ENCODE measurements at places on chromosomes 6 and 20. TPM values are rescaled to one million over a fixed set of nuclear protein-coding genes. Genes with fewer than 3 reads are reported as not detected.

The ARMC2 gene
- total RNA-seq: 22.5 TPM

DNA sequence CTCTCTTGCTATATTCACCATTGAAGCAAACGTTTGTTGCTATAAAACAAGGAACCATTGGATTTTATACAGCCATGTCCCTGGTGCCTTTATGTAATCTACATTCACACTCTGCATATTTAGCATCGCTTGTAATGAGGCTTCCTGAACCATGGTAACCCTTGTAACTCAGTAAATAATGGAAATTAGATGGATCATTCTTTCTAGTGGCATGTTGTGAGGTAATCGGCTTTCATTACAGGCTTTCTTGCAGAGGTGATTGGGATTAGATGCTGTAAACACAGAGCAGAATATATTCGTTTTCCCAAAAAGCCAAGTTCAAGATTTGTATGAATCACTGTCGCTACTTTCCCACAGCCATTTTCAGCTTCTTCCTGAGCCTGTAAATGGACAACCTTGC, 36.1 kb downstream of the SMPDL3A start:
- no peak for DNase-seq

The TNF gene
- total RNA-seq: 3.2 TPM

The KLC4 gene
- total RNA-seq: 33.5 TPM

The PRDM1 gene
- 4.1 TPM for total RNA-seq

DNA sequence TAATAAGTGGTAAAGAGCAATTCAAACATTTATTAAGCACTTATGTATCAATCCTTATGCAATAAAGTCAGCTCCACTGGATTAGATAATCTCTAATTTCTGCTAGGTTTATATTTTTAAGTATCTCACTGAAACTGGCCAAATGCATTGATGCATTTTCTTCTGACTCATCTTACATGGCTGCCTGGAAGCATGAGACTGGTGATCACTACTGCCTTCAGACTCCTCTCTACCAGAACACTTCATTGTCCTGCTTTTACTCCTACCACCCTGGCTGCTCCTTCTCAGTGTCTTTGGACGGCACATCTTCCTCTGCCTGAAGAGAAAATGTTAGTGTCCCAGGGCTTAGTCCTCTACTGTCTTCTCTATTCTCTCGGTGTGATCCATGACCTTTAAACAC, 7.4 kb downstream of the CEP85L start:
- no peak for DNase-seq

GRCh38 chr6:53796451-53796780, 1.6 kb downstream of the LRRC1 start:
- DNase-seq: no peak

- no peak for DNase-seq
Observed at GRCh38 chr20:25321991-25322390, 68.6 kb downstream of the ABHD12 start.

GRCh38 chr6:165222315-165223025, 86.9 kb downstream of the C6orf118 start:
- DNase-seq: no peak

GRCh38 chr20:20277894-20278335, 90.0 kb upstream of the INSM1 start:
- no peak for DNase-seq

DNA sequence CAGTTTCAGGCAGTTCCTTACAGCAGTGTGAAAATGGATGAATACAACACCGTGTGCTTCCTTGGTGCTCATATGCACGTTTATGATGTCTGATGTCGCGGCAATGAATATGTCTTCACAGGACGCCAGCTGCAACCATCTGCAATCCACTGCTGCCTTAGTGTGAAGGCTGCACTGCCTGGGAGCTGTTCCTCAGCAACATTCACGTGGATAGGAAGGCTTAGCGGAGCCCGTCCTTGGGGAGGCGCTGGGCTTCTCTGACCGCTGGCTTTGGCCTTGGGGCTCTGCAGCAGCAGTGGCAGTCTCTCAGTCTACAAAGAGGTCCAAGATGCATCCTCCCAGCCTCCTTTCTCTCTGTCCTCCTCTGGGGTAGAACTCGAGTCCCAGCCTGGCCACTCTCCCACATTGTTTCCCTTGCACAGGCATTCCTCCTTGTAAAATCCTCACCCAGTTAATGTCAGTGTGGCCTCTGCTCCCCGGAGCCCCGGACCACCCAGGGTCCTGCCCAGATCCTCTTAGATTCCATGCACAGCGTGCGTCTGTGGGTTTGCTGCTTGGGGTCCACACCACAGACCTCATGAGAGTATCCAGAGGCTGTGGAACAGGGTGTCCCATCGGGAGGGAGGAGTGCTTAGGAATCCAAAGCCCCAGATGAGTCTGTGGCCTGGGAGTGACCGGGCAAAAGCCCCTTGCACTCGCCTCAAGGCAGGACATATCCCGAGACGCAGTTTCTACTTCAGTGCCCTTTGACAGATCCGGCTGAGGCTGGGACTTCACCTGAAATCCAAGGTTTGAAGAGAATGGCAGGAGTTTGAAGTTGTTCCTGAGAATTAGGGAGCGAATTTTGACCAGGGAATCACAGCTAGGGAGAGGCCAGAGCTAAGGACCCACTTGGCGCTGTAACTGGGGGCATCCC, 181.3 kb downstream of the THBS2 start:
- no peak for DNase-seq

GRCh38 chr6:98241630-98242029, 592.7 kb upstream of the POU3F2 start:
- no peak for DNase-seq

The MACROD2 gene
- 4.2 TPM for total RNA-seq

- no peak for DNase-seq
Observed at GRCh38 chr6:131740161-131740560, 29.3 kb upstream of the CTAGE9 start.

- DNase-seq: no peak
Observed at GRCh38 chr6:116064666-116065065, 4.0 kb upstream of the FRK start.

The PI16 gene
- 89.7 TPM for total RNA-seq

GRCh38 chr6:3085074-3085473, 16.8 kb downstream of the RIPK1 start:
- DNase-seq: no peak

- no peak for DNase-seq
Observed at GRCh38 chr20:2220298-2220697, 75.5 kb upstream of the TGM3 start.

The PSORS1C2 gene
- not detected for total RNA-seq

DNA sequence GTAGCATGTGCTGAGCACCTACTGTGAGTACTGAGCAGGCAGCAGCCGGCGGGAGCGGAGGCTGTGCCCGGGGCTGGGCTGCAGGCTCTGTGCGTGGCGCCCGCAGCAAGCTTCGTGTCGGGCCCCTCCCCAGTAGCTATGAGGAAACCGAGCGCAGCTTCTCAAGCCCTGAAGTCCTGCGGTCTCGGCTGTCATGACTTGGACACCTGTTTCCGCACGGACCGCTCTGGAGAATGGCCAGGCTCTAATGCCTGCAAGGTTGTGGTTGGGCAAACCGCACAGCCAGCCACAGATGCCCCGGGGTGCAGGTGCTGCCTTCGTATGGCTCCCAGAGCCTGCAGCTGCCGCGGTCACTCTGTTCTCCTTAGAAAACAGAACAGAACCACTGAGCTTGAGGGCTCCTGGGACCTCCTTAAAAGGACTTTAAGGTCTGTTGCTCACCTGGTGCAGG, 33.7 kb downstream of the PYGB start:
- no peak for DNase-seq

GRCh38 chr20:38986663-38987062, 24.5 kb downstream of the DHX35 start:
- DNase-seq: no peak

GRCh38 chr6:15398633-15399275, 152.9 kb downstream of the JARID2 start:
- DNase-seq: no peak

GRCh38 chr20:3235666-3236324, 3.2 kb downstream of the SLC4A11 start:
- no peak for DNase-seq

- no peak for DNase-seq
Observed at GRCh38 chr6:43858161-43859153, 88.4 kb downstream of the VEGFA start.

- DNase-seq: no peak
Observed at GRCh38 chr6:44558832-44559251, 171.3 kb downstream of the CDC5L start.

DNA sequence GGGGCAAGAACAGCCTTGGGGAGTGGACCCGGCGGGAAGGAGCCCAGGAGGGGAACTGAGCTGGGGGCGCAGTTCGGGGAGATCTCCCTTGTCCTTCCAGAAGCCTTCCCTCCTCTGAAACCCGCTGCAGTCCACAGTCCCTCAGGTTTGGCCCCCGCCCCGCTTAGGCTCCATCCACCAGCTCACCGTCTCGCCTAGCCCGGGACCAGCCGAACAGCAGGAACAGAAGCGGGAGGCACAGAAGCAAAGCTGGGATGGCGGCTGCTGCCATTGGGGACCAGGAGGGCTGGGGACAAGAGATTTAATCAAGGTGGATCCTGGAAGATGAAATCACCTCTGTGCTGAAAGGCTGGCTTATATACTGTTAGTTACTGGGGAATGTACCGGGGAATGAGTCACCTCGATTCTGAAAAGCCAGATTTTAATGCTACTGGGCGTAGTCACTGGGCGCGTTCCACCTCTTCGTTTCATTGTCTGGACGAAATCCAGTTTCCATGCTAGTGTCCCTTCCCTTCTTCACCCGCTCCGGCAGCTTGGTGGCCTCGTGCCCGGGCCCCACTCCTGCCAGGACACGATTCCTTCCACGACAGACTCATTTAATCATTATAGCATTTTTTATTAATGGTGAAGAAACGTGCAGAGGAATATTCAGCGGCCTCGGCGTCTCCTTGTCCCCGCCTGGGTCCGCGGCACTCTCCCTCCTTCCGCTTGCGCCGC, at the start of gene RAET1L:
TSS of gene RAET1L (minus strand) at position 332 of the 717 bp plus-strand sequence. CDS start at position 271, 61 bp downstream.
- DNase-seq: no peak

- no peak for DNase-seq
Observed at GRCh38 chr6:148776321-148777308, 29.8 kb downstream of the UST start.

GRCh38 chr20:17904027-17904426, 64.6 kb downstream of the SNX5 start:
- no peak for DNase-seq

GRCh38 chr6:16898640-16899396, 137.6 kb upstream of the ATXN1 start:
- no peak for DNase-seq

GRCh38 chr20:12166053-12166717, 248.5 kb downstream of the BTBD3 start:
- DNase-seq: no peak

- DNase-seq: no peak
Observed at GRCh38 chr6:10230531-10230930, 184.3 kb downstream of the TFAP2A start.

The HAO1 gene
- total RNA-seq: not detected

DNA sequence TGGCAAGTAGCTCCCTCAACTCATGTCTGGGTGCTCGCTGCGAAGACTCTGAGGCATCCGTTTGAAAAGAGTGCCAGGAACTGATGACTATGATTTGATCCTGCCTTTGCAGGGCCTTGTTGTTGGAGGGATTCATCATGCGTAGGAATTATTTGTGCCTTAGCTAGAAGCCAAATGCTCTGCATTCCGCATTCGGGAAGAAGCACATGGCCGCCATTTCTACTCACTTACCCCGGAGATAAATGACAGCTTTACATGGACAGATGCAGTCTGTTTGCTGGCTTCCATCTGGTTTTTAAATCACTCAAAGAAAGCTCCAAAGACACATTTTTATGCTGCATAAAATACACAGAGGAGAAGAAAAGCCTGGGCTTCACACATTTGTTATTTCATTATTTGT, 363.3 kb upstream of the CDH4 start:
- no peak for DNase-seq

DNA sequence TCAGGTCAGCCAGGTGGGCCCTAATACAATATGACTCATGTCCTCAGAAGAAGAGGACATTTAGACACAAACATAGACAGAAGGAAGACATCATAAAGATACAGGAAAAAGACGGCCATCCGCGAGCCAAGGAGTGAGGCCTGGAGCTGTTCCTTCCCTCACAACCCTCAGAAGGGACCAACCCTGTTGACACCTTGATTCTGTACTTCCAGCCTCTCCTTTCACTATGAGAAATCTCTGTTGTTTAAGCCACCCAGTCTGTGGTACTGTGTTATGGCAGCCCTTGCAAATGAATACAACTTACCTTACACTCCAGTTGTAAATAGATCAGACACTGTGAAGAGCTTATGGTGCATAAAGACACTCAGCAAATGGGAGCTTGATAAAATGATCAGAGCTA, 199.7 kb downstream of the SAMD5 start:
- no peak for DNase-seq

GRCh38 chr20:50501972-50502745, 8.0 kb upstream of the PTPN1 start:
- no peak for DNase-seq

- DNase-seq: no peak
Observed at GRCh38 chr6:10585209-10585845, 64.2 kb downstream of the GCNT2 start.

DNA sequence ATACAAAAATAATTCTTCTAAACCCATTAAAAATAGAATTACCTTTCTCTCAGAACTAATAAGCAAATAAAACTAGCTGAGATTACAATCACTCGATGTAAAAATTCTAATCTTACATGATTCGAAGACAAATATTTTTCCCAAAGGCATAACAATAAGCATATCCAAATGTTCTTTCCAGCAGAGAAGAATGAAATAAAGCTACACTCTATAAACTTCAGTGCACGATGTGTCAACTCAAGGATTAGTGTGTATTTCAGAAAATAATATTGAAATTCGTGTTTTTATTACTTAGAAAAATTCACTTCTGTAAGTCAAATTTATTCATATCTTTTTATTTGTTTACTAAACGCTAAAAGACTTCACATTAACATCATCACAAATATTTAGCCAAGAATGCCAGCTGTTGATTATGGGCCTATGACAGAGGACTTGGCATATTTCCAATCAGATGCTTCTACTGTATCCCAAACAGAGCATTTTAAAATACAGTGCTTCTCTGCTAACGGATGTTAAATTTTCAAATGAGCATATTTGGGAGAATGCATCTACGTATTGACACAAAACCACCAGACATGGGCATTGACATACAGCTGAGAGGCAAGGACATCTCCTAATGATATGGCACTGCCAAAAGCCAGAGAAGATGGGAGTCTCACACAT, 54.7 kb upstream of the PDE7B start:
- DNase-seq: no peak

DNA sequence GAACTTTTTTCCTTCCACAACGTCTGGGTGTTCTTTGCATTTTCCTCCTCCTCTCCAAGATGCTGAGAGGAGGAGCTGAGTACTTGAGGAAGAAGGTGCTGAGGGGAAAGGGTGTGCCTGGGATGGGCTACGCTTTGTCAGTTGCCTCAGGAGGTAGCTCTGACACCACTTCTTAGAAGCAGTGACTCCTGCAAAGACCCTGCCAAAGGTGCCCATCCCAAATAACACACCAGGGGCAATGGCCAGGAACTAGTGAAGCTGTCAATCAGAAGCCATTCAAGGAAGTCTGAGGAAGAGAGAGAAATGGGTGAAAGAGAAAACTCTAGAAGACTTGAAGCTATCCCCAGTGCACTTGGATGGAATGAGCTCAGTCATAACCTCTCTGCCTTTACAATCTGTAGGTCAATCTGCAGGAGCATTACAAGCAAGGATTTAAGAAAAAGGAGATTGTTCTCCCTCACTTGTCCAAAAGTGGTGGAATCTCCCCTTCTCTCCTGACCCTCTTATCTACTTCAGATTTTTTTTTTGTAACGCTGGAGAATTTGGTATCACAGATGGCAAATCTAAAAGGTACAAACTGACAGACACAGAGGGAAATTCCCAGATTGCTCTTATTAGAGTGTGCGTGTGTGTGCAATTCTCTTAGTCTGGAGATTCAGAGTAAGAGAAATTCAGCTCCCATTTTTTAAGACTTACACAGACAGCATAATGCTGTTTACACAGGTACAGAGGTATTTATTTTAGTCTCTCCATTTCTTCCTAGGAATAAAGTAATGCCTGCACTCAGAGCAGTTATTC, 242.6 kb downstream of the GMPR start:
- no peak for DNase-seq

All from thoracic aorta (tissue), 2 donors.